ENCODE measurements at places on chromosomes 4 and X.
A peak's percentile ranks its signal among the peaks of the same experiment; 100 is the strongest.

- H3K27me3 ChIP-seq = no peaks in the 10 kb centered on the region
- peaks cover 3% of the 10 kb centered on the region for H3K4me1 ChIP-seq
- H3K36me3 ChIP-seq = no peaks in the 10 kb centered on the region
Observed at GRCh38 chr4:128355305-128355704, 67.7 kb upstream of the PGRMC2 start.

GRCh38 chrX:30653415-30654131 is at the start of gene GK:
TSS of gene GK (plus strand) at chrX:30653423. CDS start at chrX:30653538, 115 bp downstream.
- H3K4me1 ChIP-seq = no peaks in the 10 kb centered on the region
- DNase-seq = no peak
- H3K4me3 ChIP-seq = peak within 1 kb of the TSS; percentile 65
- no peaks in the 10 kb centered on the region for H3K27me3 ChIP-seq

GRCh38 chrX:16593801-16594200 is 56.2 kb upstream of the S100G start:
- no peaks in the 10 kb centered on the region for H3K27me3 ChIP-seq
- H3K4me3 ChIP-seq = no peak overlapping the region
- no peaks in the 10 kb centered on the region for H3K4me1 ChIP-seq
- no peak for DNase-seq
- H3K27ac ChIP-seq = no peak overlapping the region
- H3K36me3 ChIP-seq = no peaks in the 10 kb centered on the region

DNA sequence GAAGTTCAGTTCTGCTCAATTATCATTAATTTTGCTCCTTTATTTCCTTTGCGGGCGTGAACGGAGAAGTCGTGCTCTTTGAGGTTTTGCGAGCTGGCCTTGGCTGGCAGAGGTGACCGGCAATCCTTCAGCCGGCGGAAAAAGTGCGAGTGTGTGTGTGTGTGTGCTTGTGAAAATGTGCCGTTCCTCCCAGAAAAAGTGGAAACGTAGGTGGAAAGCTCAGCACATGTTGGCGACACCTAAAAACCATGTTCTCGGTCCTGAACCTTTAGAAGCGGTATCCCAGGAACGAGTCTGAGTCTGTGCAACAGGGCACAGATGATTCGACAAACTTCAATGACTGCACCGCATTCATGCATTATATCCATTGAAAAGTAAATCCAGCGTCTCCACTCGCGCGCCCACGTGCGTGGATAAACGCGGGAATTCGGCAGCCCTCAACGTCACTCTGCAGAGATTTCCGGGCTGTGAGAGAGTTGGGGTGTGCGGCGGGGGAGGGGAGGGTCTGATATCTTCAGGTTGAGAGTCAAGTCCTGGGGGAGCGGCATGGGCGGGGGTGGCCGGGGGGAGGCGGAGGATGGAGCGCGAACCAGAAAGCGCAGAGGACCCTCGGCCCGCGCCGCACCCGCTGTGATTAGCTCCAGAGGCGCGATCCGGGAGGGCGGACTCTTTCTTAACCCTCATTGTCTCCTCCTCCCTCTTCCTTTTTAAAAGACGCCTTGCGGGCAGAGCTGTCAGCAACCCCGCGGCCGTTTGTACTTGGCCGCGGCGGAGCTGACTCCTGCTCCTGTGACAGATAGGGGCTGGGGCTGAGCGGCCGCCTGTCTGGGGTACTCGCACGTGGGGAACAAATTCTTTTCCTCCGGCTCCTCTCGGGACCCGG is at the start of gene SHISA3:
Gene SHISA3, plus strand, starts transcription at position 737 of the 883 bp plus-strand sequence. CDS start 569 bp downstream, outside the sequence.
- no peak within 1 kb of the TSS for H3K27ac ChIP-seq
- peaks cover 22% of the 10 kb centered on the region for H3K4me1 ChIP-seq
- H3K36me3 ChIP-seq = no peaks in the 10 kb centered on the region
- peak within 1 kb of the TSS; percentile 45 for H3K4me3 ChIP-seq
- peaks cover 19% of the 10 kb centered on the region for H3K27me3 ChIP-seq

- H3K27me3 ChIP-seq = no peaks in the 10 kb centered on the region
- no peaks in the 10 kb centered on the region for H3K36me3 ChIP-seq
- no peak overlapping the region for H3K4me3 ChIP-seq
- no peaks in the 10 kb centered on the region for H3K4me1 ChIP-seq
- H3K27ac ChIP-seq = no peak overlapping the region
- DNase-seq = no peak
Observed at GRCh38 chr4:37628977-37629609, 57.1 kb downstream of the RELL1 start.

DNA sequence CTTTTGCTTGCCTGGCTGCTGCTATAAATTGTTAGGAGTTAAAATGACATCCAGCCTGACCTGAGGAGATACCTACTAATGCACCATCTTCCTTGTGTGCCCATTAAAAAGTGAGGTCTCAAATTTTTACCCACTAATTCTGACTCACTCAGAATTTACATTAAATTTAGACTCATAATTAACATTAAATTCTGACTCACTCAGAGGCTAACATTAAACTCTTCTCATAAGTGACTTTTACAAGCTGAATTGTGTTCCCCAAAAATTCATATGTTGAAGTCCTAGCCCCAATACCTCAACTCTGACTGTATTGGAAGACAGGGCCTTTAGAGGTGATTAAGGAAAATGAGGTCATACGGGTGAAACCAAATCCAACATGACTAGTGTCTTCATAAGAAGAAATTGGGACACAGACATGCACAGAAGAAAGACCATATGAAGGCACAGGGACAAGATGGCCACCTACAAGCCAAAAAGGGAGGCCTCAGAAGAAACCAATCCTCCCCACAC is 11.8 kb downstream of the CASP6 start:
- no peak for DNase-seq
- no peaks in the 10 kb centered on the region for H3K27me3 ChIP-seq
- H3K36me3 ChIP-seq = peaks cover 20% of the 10 kb centered on the region
- H3K4me1 ChIP-seq = no peaks in the 10 kb centered on the region
- H3K27ac ChIP-seq = no peak overlapping the region

DNA sequence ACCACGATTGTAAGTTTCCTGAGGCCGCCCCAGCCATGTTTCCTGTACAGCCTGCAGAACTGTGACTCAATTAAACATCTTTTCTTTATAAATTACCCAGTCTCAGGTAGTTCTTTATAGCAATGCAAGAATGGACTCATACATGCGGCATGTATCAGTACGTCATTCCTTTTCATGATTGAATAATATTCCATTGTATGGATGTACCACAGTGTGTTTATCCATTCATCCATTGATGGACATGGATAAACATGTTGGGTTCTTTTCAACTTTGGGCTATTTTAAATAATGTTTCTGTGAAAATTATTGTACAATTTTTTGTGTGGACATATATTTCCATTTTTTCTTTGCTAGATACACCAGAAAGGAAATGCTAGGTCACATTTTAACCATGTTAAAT is 99.2 kb upstream of the IGSF1 start:
- no peak for DNase-seq
- no peak overlapping the region for H3K27ac ChIP-seq
- H3K27me3 ChIP-seq = no peaks in the 10 kb centered on the region
- peaks cover 7% of the 10 kb centered on the region for H3K36me3 ChIP-seq

Measured in H1 (cell line).